Urothelium cell line (cell line): ENCODE measurements at places on chromosomes 4 and X.
A peak's percentile ranks its signal among the peaks of the same experiment; 100 is the strongest.

DNA sequence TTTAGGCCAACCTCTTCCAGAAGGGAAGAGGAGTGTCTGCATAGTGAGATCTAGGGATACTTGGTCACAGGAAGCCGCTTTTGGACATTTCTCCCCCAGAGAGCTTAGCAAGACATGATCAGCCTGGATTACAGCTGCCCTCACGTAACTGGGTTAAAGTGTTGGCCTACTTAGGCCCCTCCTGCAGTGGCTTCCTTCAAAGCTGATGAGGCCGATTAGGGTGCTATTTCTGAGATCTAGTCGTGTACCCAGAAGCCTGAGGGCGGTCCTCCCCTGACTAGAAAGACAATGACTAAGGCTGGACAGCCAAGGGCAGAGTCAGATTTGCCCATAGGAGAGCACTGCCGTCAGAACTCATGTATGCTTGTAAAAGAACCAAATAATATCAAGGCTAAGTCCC is 135.0 kb downstream of the AMMECR1 start:
- no peak for DNase-seq

GRCh38 chr4:54669831-54670230 is 12.1 kb downstream of the KIT start:
- no peak for DNase-seq

GRCh38 chr4:179331362-179331761 is 1889.1 kb upstream of the AGA start:
- DNase-seq: no peak

GRCh38 chrX:66221856-66222255 is 57.8 kb downstream of the HEPH start:
- DNase-seq: no peak

DNA sequence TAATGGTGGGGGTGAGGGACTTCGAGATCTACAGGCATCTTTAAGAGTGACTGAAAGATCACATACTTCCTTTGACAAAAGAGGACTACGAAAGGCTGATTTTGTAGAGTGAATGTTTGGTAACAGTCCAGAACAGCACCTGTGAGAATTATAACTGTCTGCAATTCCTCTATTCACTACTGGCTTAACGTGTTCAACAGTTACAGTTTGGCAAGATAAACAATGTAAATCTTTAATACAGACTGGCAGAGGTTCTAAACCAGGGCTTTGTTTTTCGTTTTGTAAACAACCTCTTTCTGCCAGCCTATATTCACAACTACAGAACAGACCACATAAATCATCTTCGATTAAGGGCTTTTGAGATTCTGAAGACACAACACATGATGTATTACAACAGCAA is 66.9 kb downstream of the NCAPG start:
- no peak for DNase-seq

GRCh38 chr4:157509341-157509740 is 288.8 kb downstream of the GRIA2 start:
- DNase-seq: no peak

DNA sequence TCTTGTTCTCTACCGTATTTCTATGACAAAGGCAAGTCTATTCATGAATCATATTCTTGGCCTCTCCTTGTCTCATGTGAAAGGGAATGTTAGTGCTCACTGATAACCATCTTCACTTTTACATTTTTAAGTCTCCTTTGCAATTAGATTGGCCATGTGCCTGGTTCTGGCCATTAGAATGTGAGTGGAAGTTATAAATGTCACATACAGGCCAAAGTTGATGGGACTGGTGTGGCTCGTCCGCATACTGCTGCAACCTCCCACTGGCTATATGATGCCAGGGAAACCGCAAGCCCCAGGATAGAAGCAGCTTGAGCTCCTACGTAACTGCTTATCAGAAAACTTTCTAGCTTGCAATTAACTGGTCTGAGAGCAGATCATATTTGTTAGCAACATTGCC is 86.1 kb downstream of the MAGEC1 start:
- no peak for DNase-seq

DNA sequence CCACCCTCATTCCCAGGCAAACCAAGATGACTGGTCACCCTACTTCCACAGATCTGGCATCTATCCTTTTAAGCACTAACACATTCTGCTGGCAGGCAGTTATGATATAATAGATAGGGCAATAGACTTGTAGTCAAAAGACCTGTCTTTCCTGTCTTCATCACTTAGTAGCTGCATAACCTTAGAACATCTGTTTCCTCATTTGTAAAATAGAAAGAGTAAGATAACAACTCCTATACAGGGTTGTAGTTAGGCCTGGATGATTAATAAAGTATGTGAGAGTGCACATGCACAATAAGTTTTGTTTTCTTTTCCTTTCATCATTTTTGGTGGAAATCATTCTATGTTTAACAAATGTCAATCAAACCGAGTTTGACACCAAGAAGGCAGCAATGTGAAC is 72.1 kb downstream of the GPR82 start:
- no peak for DNase-seq

- DNase-seq: no peak
Observed at GRCh38 chr4:89829470-89830138, 7.4 kb downstream of the SNCA start.

GRCh38 chr4:16721613-16722291 is 176.7 kb downstream of the LDB2 start:
- DNase-seq: no peak

GRCh38 chrX:9785944-9786797 is at the start of gene SHROOM2:
Gene SHROOM2, plus strand, starts transcription at chrX:9786429. Its CDS starts 117 bp downstream, at chrX:9786546.
- DNase-seq: peak; percentile 27

- peak; percentile 9 for DNase-seq
Observed at GRCh38 chrX:124388562-124388961, 42.2 kb downstream of the SH2D1A start.
